ENCODE measurements at places on chromosomes 6 and 20.

DNA sequence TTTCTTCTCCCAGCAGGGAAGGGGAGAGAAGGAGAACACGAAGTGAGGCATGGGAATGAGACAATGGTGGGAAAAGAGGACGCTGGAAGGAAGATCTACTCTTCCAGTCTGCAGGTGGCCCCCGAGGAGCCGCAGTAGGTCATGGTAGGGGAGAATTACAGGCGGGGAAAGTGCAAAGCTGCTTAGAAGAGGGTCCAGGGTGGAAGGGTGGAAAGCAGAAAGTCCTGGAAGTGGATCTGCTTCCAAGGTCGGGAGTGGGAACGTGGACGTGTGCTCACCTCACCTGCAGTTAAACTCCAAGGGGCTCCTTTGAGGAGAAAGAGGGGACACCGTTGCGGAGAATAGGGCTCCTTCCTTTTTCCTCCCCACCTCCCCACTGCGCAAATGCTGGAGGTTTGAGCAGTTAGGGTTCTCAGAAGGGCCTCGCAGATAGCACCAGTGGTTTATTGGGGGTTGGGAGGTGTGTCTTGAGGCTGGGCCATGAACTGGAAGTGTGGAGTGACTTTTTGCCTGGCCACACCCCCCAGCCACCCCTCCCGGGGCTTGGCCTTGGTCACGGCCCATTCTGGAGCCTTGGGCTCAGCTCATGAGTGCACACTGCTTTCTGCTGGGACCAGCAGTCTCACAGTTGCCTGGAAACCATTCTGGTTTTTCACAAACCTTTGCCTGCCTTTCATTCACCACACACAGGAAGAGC is 100.4 kb upstream of the MLN start:
- DNase-seq = peak; percentile 55

DNA sequence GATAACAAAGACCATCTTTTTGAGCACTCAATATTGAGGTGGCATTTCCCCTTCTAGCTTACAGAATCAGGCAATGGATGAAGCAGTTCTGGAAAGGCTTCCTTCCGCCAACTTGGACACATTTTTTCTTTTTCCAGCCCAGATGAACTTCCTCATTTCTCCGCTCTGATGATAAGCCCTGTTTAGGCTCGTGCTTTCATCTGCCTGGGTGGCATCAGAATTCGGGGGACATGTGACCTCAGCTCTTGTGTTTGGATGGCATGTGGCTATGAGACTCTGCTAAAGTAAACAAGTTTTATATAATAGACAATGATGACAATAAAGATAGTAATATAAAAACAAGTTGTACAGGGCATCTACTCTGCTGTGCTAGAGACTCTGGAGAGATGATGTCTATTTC is 796.7 kb downstream of the DHX35 start:
- no peak for DNase-seq

- DNase-seq = no peak
Measured at GRCh38 chr6:1129131-1129530, 182.8 kb upstream of the FOXQ1 start.

DNA sequence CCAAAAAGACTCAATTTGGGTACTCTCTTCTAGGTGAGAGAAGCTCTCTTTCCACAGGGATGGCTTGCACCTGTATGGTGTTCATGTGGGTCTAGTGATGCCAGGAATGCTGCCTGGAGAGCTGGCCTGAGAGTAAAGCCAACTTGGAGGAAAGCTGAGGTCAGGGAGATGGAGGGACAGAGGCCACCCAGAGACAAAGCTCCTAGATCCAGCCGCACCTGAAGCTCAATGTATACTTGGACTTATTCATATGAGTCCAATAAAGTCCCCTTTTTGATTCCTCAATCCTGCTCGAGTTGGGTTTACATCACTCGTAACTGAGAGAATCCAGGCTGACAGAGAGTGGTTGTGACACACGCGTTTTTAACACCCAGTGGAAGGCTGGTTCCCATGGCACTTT is 33.8 kb downstream of the SULF2 start:
- no peak for DNase-seq

- DNase-seq = peak; percentile 74
Measured at GRCh38 chr20:39829661-39830060, 859.4 kb downstream of the MAFB start.

DNA sequence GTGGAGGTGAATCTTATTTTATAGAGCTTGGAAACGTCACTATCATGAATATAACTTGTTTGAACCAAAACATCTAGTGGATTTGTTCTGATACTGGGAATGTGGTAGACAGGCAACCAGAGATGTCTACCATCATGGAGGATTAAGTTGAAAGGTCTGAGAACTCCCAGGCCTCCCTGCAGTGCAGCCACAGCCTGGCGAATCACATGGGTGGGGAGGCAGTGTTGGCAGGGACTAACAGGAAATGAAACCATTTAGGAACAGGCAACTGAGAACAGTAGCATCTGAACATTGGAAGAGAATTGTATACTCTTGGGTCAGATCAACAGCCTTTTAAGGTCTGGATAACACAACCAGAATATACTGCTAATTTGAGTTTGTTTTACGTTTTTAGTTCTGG is 22.3 kb upstream of the CEP162 start:
- no peak for DNase-seq

- no peak for DNase-seq
Measured at GRCh38 chr6:87407561-87407900, 241 bp upstream of the CFAP206 start.

DNA sequence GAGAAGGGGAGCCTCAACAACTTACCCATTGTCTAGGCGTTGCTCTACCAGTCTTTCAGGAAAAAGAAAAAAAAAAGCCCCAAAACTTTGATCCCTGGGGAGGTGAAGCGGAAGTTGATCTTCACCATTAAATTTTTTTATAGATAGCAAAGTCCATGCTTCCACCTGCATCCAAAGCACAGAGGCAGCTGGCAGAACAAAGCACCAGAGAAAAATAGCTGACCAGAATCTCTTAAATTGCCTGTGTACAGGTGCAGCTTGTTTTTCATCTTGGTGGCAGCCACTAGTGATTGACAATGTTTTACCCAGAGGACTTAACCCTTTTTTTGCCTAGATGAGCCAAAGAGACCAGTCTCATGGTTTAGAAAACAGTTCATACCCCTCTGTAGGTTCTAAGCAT is 86.0 kb downstream of the MYB start:
- no peak for DNase-seq

GRCh38 chr6:145886228-145886956 is 71.8 kb upstream of the FBXO30 start:
- DNase-seq = no peak

DNA sequence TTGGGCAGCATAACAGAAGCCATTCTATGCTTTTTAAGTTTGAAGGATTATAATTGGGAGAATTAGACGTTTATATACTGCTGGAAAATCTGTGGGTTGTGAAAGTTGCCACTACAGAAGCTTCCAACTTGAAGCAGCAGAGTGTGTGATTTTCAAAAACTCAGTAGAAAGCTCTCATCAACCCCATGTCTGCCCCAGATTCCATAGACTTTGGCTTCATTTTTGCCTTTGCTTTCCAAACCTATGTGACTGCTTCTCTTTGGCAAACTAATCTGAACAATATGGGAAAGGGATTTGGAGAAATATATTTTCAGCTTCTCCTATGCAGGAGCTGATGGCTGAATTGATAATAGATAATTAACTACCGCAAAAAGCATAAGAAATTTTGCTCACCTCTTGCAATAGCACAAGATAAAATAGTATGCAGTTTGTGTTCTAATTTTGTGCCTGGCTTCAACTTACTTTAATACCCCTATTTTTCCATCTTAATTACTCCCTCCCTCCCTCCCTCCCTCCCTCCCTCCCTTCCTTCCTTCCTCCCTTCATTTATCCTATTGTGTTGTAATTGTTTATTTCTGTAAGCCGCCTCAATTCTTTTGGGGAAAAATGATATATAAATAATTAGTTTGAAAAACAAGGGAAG is 214.1 kb upstream of the HS3ST5 start:
- DNase-seq = no peak

DNA sequence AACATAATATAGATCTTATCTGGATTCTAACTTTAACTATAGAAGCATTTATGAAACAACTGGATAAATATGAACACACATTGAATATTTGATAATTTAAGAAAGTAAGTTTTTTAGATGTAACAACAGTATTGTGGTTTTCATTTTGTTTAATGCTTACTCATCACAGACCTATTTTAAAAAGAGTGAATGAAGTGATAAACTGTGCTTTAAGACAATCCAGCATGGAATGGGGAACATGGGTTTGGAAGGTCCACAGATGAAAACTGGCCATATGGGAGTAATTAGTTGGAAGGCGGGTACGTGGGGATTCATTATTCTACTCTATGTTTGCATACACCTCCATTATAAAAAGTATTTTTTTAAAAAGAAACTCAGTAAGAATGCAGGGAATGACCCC is 21.2 kb downstream of the EPB41L2 start:
- no peak for DNase-seq

DNA sequence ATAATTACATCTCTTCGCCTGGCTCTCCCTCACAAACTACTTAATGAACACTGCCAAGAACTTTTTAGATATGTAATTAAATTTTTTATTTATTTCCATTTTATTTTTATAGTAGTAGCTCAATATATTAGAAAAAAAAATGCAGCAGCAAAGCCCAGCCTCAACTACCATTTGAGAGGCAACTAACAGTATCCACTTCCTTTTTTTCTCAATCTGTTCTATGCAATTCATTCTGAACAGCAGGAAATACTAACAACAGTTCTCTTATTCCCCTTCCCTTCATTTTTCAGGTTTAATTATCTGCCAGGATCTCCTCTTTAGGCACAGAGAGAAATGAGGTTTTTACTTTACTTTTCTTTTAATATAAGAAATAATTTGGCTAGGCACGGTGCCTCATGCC is 112.7 kb downstream of the ZNF217 start:
- no peak for DNase-seq

GRCh38 chr20:41261260-41261659 is 56.3 kb downstream of the ZHX3 start:
- DNase-seq = no peak

GRCh38 chr6:31776485-31776988 is 591 bp downstream of the VWA7 start:
- DNase-seq = no peak

DNA sequence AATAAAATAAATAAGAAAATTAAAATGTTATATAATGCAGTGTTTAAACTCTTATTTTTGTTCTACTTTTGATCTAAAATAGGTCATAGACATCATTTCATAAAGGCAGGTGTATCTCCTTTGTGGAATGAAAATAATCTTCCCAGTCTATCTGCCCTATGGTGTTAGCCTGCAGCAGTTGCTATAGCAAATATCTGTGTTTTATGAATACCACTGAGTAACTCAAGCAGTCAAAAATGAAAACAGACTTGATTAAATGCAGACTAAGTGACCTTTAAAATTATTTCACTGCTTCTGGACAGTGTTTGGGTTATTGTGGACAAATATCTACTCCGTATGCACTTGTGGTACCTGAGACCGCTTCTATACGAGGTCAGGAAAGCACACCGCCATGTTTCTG is 11.8 kb downstream of the HTR1B start:
- no peak for DNase-seq

- no peak for DNase-seq
Measured at GRCh38 chr6:106244931-106245330, 80.6 kb downstream of the ATG5 start.

DNA sequence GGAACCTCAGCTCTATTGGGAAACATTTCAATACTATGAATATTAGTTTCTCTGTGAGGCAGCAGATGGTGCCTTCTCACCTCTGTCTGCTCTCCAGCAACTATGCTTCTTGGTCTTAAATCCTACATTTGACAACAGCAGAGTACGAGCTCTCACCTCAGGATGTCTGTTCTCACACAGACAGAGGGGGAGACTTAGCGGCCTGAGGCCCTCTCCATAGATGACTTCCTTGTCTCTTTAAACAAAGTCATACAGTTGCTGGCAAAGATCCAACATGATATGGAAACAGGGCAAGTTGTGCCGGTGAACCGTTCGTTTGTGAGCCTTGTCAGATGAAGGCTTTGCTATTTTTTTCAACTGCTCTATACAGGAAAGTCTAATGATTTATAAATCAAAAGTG is 43.7 kb upstream of the GABRR1 start:
- DNase-seq = peak; percentile 32

- DNase-seq = no peak
Measured at GRCh38 chr20:56995149-56995548, 271.3 kb downstream of the BMP7 start.

DNA sequence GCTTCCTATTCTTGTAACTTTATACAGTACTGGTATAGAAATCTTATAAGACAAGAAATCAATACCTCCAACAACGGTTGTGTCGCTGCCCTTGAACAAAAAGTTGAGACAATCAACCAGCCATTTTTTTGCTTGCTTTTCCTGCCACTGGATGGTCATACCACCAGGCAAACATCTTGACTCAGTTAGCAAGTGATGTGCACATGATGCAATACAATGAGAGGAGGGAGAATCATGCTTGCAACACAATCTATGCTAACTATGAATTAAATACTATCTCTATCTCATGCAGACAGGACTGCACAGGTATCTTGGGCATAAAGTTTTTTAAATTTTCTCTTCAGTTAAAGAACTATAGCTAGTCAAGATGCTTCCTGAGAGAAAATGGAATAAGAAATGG is 877.7 kb upstream of the CITED2 start:
- DNase-seq = no peak

- DNase-seq = no peak
Measured at GRCh38 chr6:24428615-24429014, 25.9 kb downstream of the MRS2 start.

GRCh38 chr6:38797391-38797790 is 82.3 kb downstream of the DNAH8 start:
- no peak for DNase-seq

- no peak for DNase-seq
Measured at GRCh38 chr6:159456349-159456748, 236.7 kb downstream of the SOD2 start.

GRCh38 chr6:75065523-75065922 is 140.3 kb downstream of the COL12A1 start:
- no peak for DNase-seq

- DNase-seq = no peak
Measured at GRCh38 chr20:49420811-49421295, 61.6 kb downstream of the KCNB1 start.

GRCh38 chr6:39077882-39078594 is 29.5 kb downstream of the GLP1R start:
- peak; percentile 20 for DNase-seq

GRCh38 chr6:1230689-1231605 is 81.0 kb upstream of the FOXQ1 start:
- no peak for DNase-seq

GRCh38 chr6:144778773-144779492 is 493.8 kb downstream of the UTRN start:
- peak; percentile 14 for DNase-seq

DNA sequence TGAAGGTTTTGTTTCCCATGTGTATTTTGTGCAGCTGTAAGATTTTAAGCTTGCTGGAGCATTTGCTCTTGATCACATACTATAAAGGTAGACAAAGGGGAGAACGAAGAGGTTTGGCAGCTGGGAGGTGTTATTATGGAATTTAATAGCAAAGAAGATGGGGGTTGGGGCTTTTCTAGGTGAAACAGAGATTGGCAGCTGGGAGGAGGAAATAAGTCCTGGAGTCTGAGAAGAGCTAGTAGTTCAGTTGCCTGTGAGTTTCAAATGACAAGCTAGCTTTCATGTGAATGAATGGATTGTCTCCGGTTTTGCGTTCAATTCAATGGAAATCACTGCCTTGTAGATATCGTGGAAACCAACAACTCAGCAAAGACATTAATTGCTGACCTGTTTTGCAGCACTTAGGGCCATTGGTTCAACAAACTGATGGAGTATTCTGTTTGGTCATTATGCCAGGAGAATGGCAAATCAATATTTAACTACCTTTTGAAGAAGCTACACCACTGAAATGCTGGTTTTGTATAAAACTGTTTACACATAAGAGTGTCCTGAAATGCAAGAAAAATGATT is 38.1 kb upstream of the FLRT3 start:
- no peak for DNase-seq

- no peak for DNase-seq
Measured at GRCh38 chr20:8782804-8783203, 286.1 kb upstream of the PLCB4 start.
